GM18507 (cell line): ENCODE measurements at places on chromosomes 7 and 10.

- no peak for DNase-seq
These were observed 8.6 kb downstream of the SGCE start for GRCh38 chr7:94647295-94647694.

DNA sequence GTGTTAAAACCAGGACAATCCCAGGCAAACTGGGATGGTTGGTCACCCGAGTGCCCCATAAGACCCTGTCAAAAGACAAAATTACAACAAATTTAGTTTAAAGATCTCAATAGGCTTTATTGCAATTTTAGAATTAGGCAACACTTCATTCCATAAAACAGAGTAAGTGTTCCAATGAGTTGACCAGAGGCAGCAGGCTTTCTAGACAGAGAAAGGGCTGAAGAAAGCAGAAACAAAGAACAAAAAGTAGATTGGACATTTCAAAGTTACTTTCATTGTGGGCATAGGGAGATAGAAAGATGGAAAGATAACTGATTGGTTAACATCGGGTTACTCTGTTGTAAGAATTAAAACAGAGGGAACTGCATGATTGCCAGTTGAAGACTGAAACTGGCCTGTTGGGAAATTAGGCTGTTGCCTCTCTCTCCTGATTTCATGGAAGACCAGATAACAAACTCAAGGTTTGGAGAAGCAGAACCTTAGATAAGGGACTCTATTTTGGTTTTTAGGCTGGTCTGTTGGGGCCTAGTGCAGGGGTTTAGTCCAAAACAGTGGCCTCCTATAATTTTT, 36.3 kb downstream of the ENTPD1 start:
- DNase-seq = no peak

- DNase-seq = no peak
These were observed 66.9 kb downstream of the BBS9 start for GRCh38 chr7:33196221-33196620.

DNA sequence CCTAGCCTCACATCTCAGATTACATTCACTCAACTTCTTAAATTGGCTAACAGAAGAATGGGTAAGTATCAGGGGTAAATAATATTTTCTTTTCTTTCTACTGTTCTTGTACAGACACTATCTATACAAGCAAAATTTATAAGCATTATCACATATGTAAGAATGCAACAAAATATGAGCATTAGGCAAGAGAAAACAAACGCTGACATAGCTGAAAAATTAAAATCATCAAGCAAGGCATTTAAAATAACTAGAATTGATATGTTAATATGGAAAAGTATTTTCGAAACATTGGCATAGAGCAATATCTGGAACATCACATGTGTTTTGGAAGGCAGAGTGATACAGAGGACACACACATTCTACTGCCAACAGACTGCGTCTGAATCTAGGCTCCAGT, 1175.3 kb upstream of the LRRN3 start:
- no peak for DNase-seq

- no peak for DNase-seq
These were observed 153.7 kb downstream of the TFPI2 start for GRCh38 chr7:93736668-93737369.
